ENCODE measurements at places on chromosomes 3 and 15.

DNA sequence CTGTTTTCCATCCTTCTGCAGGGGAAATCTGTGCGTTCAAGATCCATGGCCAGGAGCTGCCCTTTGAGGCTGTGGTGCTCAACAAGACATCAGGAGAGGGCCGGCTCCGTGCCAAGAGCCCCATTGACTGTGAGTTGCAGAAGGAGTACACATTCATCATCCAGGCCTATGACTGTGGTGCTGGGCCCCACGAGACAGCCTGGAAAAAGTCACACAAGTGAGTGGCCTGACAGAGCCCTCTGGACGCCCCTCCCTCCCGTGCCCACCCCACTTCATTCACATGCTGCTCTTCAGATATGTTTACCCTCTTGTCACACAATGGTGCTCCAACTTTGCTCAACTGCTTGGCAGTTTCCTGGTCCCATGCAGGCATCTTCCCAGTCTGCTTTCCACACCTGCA lies 274.3 kb upstream of the TRIM42 start:
- DNase-seq, result no peak

- no peak for DNase-seq
These were observed 23.6 kb upstream of the C3orf22 start for GRCh38 chr3:126582311-126582710.

- no peak for DNase-seq
These were observed 137.5 kb downstream of the ADAM10 start for GRCh38 chr15:58611731-58612676.

- DNase-seq, result no peak
These were observed 49.5 kb downstream of the FBN1 start for GRCh38 chr15:48595981-48596380.

GRCh38 chr3:115800489-115801075 lies 177.3 kb downstream of the GAP43 start:
- DNase-seq, result no peak

GRCh38 chr3:101701696-101702634 lies 15.4 kb upstream of the RPL24 start:
- no peak for DNase-seq

DNA sequence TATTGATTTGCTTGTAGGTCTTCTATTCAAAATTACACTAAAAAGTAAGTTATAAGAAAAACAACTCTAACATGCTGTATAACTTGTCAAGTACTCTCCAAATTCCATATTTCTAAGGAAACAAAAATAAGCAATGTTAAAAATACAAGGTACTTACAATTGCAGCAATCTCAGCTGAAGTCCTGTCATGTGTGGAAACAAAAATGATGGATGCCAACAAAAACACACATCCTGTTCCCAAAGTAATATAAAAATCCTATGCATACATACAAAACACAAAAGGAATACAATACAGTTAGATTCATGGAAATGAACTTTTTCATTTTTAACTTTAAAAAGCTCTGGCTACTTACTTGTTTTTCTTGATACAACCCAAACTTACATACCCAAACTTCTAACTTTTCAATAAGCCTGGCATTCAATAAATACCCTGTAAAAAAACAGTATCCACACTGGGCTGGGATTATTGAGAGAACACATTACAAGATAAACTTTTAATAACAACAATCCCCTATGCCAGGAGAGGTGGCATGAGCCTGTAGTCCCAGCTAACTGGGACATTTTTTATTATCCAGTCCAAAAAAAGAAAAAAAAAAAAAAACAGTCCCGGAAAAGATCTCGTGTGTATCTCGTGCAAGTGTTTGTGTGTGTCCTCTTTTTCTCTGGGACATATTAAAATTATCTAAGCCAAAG lies 14.7 kb downstream of the CMTM6 start:
- DNase-seq, result no peak

- peak; percentile 77 for DNase-seq
These were observed at the start of gene APBA2 for GRCh38 chr15:28885630-28886430. APBA2 (plus strand) TSS chr15:28885974; CDS start chr15:29053885, 167,911 bp downstream.

DNA sequence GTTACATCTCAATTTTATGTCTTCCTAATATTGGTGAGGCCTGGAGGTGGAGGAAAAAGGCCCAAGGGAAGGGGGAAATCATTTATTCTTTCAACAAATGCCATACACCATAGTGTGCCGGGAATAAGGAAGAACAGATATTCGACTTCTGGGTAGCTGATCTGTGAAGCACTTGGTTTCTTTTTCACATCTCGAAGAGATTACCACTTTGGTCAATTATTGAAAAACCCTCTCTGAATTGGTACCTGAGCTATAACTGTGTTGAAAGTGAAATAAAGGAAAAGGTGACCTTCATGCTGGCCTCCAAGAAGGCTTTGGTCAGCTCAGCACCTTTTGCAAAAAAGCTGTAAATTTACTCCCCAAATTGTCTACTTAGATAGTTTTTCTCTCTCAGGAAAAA lies 14.2 kb upstream of the MB21D2 start:
- DNase-seq, result no peak

GRCh38 chr15:89305395-89305794 lies 29.2 kb downstream of the POLG start:
- DNase-seq, result no peak

DNA sequence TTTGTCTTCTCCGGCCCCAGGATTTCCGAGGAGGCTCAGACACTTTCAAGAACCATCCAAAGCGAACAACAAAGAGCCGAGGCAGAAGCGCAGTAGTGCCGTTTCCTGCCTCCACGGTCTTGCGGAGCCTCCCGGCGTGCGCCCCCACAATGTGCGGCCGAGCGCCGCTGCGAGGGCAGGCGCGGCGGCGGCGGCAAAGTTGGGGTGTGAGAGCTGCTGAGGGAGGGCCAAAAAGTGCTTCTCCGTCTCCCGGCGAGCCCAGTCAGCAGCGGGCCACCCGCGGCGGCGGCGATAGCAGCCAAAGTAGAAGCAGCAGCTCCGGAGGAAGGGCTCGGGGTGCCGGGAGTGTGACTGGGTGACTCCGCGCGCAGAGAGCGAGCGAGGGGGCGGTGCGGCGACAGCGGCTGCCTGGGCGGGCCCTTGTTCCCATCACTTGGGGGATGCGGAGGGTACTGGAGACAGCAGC lies 749.1 kb downstream of the ROBO1 start:
- peak; percentile 33 for DNase-seq

DNA sequence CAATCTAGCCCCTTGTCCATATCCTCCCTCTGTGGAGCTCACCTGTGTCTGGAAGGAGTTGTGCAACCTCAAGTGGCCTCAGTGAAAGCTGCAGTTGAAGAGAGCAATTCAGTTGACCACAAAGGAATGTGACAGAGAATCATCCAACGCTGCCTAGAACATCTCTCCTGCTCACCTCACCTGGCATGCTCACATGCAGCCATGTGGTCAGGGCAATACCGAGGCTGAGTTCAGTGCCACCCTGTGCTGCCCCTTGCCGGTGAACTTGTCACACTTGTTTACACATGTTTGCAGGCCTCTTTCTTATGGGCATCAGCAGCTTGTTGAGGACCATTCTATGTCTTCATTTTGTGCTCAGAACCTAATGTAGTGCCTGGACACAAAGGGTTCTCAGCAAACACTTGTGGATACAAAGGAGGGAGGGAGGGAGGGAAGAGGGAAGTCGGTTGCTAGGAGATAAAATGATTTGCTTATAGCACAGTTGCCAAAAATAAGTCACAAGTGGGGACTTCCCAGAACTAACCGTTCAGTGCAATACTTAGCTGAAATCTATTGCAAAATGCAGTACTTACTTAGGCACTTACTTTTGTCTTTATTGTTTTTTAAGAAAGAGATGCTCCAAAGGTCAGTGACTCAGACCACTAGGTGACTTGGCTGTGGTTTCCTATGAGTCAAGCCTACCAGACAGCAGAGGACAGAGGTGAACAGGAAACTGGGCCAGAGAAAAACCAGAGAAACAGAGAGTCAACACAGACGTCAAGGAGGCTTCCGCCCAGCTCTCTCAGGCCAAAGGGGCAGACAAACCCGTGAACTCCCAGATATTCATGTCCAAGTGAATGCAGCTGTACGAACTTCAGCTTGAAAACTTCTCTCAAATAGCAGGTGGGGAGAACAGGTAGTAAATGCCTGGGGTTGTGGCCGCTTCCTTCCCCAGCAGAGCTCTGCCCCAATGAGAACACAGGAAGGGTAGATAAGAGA lies 227.8 kb upstream of the CTNNB1 start:
- DNase-seq, result no peak

DNA sequence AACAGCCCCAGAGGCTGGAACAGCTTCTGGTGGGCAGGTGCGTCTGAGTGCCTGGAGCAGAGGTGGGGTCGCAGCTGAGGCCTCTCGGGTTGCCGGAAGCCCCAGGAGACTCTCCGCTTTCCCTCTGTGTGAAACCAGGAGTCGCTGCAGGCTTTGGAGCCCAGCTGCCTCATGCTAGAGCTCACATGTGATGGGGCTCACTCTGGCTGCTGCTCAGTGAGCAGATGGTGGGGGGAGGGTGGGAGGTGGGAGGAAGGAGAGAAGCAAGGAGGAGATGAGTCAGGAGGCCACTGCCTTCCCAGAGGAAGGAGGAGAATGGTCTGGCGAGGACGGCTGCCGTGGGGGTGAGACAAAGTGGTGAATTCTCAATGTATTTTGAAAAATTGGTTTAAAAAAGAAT lies 290.1 kb upstream of the CHRNA7 start:
- no peak for DNase-seq

GRCh38 chr3:161558236-161558635 lies 61.6 kb downstream of the OTOL1 start:
- no peak for DNase-seq

- no peak for DNase-seq
These were observed 33.2 kb downstream of the NR2F2 start for GRCh38 chr15:96363707-96364106.

- DNase-seq, result no peak
These were observed 144.1 kb downstream of the SOX2 start for GRCh38 chr3:181855825-181856224.

DNA sequence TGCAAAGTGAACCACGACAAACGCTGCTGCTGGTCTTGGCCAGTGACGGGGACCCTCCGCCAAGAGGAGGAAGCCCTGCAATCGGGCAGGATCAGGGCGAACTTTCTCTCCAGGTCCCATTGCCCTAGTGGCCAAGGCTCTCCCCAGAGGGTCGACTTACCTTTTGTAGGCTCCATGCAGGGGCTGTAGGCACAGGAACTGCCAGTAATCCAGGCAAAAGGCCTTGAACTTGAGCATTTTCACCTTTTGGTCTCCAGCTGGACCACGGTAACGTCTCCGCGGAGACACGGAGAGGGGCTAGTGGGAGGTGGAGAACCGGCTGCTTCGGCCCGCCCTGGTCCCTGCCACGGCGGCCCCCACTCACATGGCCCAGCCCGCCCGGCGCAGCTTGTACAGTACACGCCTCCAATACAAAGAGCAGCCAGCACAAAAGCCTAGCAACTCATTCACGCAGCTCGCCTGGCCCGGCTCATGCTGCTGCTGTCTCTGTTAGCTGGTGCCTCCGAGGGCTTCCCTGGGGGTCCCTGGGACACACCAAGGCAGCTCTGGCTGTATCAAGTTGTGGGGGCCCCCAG lies 31.0 kb downstream of the IQSEC1 start:
- no peak for DNase-seq

DNA sequence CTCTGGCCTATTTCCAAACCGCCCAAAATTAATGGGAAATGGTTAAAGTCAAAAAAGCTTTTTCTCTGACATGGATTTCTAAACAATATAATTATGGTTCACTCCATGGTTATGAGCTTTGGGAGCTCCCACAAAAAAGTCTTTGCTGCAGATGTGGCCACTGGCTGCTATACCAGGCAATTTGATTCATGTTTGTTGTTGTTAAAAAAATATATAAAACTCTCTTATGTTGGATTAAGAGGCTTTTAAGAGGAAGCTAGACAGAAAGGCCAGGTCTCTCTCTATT lies 258.6 kb downstream of the TIGIT start:
- DNase-seq, result no peak

DNA sequence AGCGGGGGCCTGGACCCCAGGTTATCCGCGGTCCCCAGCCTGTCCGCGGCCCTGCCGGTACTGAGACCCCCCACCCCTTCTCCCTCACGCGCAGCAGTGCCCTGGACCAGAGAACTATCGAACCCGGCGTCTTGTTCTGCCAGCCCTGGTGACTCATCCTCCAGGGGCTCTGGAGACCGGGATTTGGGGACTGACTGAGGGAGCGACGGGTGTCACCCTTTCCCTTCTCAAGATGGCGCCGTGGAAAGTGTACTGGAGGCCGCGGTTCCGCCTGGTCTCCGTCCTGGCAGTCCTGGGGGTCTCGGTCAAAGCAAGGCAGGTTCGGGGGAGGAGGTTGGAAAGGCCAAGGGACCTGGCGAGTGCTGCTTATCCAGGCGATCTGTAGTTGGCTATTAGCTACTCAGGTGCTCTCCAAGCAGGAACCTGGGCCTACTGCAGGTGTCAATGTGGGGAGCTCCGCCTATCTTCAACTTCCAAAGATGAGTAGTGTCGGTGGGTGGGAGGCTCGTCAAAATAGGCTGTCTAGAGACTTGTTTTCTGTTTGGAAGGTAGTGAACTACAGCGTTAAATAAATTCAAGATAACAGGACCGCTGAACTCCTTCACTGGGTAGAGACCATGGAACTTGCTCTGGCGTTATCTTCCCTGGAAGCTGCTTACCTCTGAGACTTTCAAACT lies 790 bp downstream of the RAB5A start:
- peak; percentile 76 for DNase-seq

DNA sequence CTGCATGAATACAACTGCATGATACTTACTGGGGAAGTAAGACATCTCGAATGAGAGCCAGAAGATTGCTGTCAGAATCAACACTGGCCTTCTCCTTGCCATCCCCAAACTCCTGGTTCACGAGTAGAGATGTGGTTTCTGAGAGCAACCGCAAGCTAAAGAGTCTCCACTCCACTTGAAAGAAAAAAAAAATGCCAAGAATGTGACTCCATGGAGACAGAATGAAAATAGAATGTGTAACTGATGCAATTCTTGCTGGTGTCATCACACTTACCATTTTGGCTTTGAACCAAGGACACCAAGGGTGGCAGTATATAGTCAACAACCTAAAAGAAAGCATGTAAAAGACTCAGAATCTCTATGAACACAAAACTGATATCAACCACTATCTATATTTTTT lies 280.4 kb downstream of the ULK4 start:
- no peak for DNase-seq

GRCh38 chr3:52004163-52004787 lies 8.6 kb upstream of the RPL29 start:
- no peak for DNase-seq

GRCh38 chr15:62063825-62064635 lies 2.7 kb upstream of the C2CD4A start:
- no peak for DNase-seq

DNA sequence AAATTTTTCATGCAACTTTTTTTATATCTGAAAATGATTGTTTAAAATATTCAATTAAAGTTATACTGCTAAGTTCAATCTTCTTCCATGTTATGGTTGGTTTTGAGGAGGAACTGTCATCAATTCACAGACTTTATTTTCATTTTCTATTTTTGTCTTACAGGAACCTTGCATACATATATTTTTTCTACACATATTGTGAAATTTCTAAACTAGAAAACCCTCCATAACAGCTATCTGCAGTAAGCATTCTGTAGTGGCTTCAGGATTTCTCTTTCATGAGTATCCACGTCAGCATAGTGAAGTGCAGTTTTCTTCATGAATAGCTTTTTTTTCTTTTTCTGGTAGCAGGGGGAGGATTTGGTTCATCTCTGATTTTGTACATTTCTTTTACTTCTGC lies 48.2 kb downstream of the ATR start:
- DNase-seq, result no peak

- no peak for DNase-seq
These were observed 76.0 kb upstream of the GSK3B start for GRCh38 chr3:120170223-120170622.
